ENCODE measurements at places on chromosomes 1 and 21.
A peak's percentile ranks its signal among the peaks of the same experiment; 100 is the strongest.

GRCh38 chr1:226372885-226373284, 35.0 kb downstream of the PARP1 start:
- DNase-seq = no peak

DNA sequence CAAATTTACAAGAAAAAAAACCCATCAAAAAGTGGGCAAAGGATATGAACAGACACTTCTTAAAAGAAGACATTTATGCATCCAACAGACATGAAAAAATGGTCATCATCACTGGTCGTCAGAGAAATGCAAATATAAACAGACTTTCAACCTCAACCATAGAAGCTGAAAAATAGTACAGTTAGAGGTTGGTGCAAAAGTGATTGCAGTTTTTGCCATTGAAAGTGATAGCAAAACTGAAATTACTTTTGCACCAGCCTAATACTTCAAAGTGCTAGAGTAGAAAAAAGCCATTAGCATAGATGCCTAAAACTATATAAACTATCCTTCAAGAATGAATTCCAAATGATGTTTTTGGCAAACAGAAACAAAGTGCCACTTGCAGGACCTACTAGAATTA, 365.8 kb upstream of the DPYD start:
- no peak for DNase-seq

- peak; percentile 93 for DNase-seq
Measured at GRCh38 chr1:178612261-178612660, 99.4 kb downstream of the TEX35 start.

- DNase-seq = no peak
Measured at GRCh38 chr1:172952516-172952915, 98.2 kb downstream of the TNFSF18 start.

- no peak for DNase-seq
Measured at GRCh38 chr1:56199956-56200355, 379.4 kb downstream of the PLPP3 start.

- no peak for DNase-seq
Measured at GRCh38 chr1:91552091-91552490, 51.4 kb downstream of the CDC7 start.

DNA sequence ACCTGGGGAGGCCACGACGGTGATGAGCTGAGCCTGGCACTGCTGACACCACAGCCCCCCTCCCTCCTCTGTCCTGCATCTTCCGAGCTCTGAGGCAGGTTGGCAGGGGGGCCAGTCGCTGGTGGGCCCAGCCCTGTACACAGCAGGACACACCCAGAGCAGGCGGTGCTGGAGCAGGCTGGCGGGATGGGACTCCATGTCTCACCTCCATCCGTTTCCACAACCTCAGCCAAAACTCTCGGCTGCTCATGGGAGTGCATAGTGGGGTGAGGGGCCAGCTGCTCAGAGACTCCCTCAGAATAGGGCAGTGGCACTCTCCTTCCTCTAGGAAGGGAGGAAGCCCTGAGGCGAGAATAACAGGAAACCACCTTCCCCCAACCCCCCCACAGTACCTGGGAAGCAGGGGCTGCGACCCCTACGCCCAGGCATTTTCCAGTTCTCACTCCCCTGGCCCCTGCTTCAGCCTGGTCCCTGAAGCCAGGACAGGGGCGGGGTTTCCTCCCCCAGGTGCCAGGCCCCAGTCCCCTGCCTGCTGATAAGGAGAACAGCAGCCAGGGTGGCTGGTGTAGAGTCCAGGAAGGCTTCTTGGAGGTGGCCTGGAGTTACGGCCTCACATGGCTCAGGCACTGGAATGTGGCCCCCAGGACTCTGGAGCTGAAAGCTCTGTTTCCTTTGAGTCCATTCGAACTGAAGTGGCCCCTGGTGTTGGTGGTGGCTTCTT, 3.2 kb upstream of the IBA57 start:
- peak; percentile 19 for DNase-seq

GRCh38 chr1:228275179-228275429, 67.3 kb downstream of the OBSCN start:
- DNase-seq = no peak

DNA sequence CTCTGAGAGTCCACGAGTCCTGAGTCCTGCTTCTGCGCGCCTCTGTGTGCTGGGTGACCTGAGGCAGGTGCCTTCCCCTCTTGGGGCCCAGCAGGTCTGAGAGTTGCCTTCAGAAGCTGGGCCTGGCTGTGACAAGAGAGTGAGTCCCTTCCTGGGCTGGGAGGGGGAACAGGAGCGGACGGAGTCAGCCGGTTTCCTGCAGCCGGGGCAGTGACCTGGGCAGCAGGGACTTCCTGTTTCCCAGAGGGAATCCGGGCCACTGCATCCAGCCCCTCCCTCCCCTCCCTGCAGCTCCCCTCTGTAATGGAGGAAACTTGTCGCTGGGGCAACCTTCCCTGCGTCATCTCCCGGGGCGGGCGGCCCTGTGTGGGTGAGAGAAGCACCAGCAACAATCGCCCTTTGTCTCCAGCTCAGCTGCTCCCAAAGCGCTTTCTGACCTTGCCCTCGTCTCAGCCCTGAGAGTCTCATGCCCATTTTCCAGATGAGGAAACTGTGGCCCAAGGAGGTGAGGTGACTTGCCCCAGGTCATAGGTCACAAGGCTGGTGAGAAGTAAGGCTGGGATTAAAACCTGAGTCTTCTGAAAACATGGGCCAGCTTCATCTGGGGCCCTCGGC, 61.1 kb downstream of the SDC3 start:
- peak; percentile 26 for DNase-seq
